ENCODE measurements at places on chromosomes 12 and 14.

DNA sequence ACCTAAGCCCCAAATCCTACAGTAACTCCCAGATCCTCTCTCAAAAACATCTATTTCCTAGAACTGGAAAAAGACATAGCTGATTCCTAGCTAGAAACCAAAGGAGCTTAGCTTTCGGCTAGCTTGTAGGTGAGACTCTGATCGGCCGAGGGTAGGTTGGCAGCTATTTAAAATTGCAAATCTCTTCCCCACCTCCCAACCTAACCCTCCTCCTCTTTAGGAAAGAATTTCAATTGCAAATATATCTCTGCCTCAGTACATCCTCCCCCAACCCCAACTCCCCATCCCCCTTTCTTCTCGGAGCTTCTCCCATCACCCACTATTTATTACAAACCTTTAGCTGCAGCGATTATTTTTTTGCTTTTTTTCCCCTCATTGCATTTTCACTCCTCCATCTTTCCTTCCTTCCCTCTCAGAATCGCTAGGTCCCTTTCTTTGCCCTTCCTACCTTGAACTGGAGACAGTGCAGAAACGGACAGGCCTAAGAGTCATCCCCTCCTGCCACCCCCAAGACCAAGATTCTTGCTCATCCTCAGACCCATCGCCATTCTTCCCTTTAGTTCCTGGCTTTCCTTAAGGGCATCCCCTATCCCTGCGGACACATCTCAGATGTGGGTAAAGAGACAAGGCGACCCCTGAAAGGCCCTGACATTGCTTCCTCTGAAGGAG lies 13.4 kb downstream of the ZFHX2 start:
- DNase-seq = no peak

DNA sequence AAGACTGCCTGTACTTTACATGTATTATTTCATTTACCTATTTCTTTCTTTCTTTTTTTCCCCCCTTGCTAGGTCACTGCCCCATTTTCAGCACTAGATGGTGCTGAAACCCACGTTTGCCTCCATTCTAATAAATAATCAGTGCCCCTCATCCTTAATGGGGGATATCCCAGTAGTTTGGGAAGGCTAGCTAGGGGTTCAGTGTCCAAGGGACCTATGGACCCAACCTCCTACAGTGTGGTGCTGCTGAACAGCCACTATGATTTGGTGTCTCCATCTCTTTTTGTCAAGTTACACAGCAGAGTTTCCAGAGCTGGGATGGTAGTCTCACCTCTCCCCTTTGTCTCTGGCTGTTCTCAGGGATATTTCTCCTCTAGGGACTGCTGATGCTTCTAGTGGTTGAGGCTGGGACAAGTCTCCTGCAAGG lies 6.5 kb upstream of the HCFC2 start:
- DNase-seq = no peak

DNA sequence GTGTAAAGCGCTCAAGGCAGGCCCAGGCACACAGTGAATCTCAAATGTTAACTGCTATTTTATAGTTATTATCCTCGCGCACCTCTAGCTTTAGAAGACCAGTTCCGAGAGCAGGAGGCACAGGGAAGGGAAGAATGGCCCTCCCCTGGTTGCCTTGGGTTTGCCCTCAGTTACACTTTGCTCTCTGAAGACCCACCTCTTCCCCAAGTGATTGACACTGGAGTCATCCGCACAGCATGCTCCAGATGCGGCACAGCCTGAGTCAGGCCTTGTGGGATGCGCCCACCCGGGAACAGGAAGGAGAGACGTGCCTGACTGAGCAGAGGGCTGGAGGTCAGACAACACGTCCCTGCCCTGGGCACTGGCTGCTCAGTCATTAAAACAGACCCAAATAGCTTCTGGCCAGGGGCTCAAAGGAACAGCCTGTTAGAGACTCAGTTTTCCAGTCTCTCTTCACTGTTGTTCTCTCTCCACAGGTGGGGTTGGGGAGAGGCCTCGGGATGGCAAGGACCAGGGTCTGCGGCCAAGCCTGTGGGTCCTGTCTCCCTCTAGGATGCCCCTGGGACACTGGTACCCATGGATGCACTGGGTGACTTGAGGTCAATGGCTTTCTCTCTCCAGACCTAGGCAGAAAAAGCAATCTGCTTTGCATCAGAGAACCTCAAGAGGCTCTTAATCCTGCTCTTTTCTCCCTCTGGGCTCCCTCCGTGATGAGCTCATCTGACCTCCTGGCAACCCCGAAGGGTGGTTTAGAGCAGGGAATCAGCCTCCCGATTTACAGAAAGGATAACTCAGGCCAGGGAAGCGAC lies 13.6 kb upstream of the MLXIP start:
- DNase-seq = no peak

- no peak for DNase-seq
These were observed 13.5 kb downstream of the PTGER2 start for GRCh38 chr14:52327374-52328226.

DNA sequence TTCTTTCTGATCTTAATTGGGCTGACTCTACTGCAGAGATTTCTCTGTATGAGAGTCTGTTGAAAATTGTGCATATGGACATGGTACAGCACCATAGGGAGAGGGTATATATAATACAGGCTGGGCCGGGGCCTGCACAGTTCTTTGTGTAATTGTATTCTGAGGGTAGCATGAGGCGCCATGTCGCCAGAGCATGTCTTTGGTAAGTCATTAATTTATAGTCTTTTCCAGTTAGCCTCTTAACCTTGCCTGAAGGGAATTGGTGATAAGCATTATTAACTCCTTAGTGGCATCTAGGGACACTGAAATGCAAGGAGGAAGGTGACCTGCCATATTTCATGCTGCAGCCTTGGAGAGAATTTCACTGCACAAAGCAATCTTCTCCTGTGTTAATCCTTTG lies 569.9 kb downstream of the TMTC2 start:
- DNase-seq = no peak

DNA sequence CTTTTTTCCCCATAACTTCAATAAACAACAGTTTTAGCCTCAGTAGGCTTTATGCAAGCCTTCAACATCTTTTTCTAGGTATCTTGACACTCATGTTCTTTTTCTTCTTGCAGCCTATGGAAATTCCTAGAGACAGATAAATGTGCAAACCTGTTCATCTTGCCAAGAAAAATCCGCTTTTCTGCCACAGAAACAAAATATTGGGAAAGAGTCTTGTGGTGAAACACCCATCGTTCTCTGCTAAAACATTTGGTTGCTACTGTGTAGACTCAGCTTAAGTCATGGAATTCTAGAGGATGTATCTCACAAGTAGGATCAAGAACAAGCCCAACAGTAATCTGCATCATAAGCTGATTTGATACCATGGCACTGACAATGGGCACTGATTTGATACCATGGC lies 295.9 kb downstream of the ZFP36L1 start:
- DNase-seq = no peak

DNA sequence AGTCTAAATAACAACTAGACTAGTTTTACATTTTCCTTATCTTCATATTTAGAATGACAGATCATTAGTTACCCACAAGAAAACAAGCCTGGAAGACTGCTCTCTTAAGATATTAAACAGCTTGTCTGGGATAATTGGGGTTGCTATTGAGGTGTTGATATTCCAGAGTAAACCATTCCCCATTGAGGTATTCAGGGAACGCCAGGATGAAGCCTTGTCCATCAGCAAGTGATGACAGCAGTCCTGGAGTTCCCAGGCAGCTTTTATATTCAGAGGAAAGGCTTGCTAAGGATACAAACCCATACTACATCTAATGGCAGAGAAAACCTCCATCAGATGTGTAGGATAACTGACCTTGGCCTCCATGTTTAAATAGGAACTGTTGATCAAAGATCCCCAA lies 168.4 kb downstream of the MSRB3 start:
- no peak for DNase-seq

GRCh38 chr12:43501703-43502102 lies 50.3 kb downstream of the ADAMTS20 start:
- DNase-seq = no peak
